Tibial artery (tissue), 4 donors: ENCODE measurements at places on chromosomes 2 and 18.
A peak's percentile ranks its signal among the peaks of the same experiment; 100 is the strongest.

GRCh38 chr18:63664571-63664970 lies 2.9 kb upstream of the SERPINB3 start:
- no peak for DNase-seq

GRCh38 chr2:20536619-20537422 lies 89.9 kb downstream of the RHOB start:
- no peak for DNase-seq

- DNase-seq: no peak
These were observed 39.1 kb upstream of the PPP1R1C start for GRCh38 chr2:181946444-181947127.

- DNase-seq: no peak
These were observed 43.0 kb downstream of the RAD51AP2 start for GRCh38 chr2:17475286-17475685.

GRCh38 chr2:238326801-238327365 lies 6.6 kb downstream of the TRAF3IP1 start:
- peak; percentile 41 for DNase-seq

- DNase-seq: no peak
These were observed 69.1 kb upstream of the AMMECR1L start for GRCh38 chr2:127954857-127955256.

- no peak for DNase-seq
These were observed 15.9 kb downstream of the CPO start for GRCh38 chr2:206955253-206955652.

GRCh38 chr2:26730549-26731344 lies 33.3 kb upstream of the SLC35F6 start:
- DNase-seq: no peak

GRCh38 chr18:61957801-61958516 lies 65.2 kb upstream of the RNF152 start:
- no peak for DNase-seq

GRCh38 chr18:22709288-22710060 lies 223.7 kb upstream of the RBBP8 start:
- no peak for DNase-seq
